ENCODE measurements at places on chromosomes 13 and 19. TPM values are rescaled to one million over a fixed set of nuclear protein-coding genes. Genes with fewer than 3 reads are reported as not detected.

PCDH9 gene
- 0.27 TPM for total RNA-seq

PRX gene
- total RNA-seq: 0.99 TPM

GRCh38 chr13:46728777-46729176 lies 68.2 kb downstream of the ESD start:
- peaks cover 20% of the 10 kb centered on the region for H3K4me1 ChIP-seq
- H3K27me3 ChIP-seq: no peaks in the 10 kb centered on the region
- H3K4me3 ChIP-seq: no peak overlapping the region
- no peak for DNase-seq
- H3K27ac ChIP-seq: no peak overlapping the region

GRCh38 chr19:36149673-36150406 lies 2.4 kb downstream of the COX7A1 start:
- no peaks in the 10 kb centered on the region for H3K27me3 ChIP-seq
- no peaks in the 10 kb centered on the region for H3K4me1 ChIP-seq
- H3K27ac ChIP-seq: no peak overlapping the region
- no peak overlapping the region for H3K4me3 ChIP-seq
- H3K36me3 ChIP-seq: peaks cover 39% of the 10 kb centered on the region

DNA sequence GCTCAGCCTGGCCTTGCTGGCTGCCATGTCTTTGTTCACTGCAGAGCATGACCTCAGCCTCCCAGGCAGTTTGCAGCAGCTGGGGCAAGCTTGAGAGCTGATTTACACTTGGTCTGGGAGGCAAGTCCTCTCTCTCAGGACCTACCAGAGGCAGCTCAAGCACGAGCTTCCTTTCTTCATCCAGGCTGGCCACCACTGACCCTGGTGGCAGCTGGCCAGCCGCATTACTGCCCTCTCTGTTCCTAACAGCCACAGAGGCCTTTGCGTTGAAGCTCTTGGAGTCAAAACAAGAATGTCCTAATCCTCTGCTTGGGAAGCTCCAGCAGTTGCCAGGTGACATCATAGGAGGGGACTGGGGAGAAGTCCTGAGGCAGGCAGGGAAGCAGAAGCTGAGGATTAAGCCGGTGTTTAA lies 85.7 kb downstream of the NUFIP1 start:
- H3K27ac ChIP-seq: no peak overlapping the region
- no peaks in the 10 kb centered on the region for H3K4me1 ChIP-seq
- peaks cover 5% of the 10 kb centered on the region for H3K27me3 ChIP-seq
- no peak for DNase-seq

- peaks cover 3% of the 10 kb centered on the region for H3K36me3 ChIP-seq
- no peak overlapping the region for H3K4me3 ChIP-seq
- H3K27me3 ChIP-seq: peaks cover 3% of the 10 kb centered on the region
- H3K27ac ChIP-seq: no peak overlapping the region
These were observed 207.9 kb downstream of the KLF5 start for GRCh38 chr13:73266640-73267180.

DNA sequence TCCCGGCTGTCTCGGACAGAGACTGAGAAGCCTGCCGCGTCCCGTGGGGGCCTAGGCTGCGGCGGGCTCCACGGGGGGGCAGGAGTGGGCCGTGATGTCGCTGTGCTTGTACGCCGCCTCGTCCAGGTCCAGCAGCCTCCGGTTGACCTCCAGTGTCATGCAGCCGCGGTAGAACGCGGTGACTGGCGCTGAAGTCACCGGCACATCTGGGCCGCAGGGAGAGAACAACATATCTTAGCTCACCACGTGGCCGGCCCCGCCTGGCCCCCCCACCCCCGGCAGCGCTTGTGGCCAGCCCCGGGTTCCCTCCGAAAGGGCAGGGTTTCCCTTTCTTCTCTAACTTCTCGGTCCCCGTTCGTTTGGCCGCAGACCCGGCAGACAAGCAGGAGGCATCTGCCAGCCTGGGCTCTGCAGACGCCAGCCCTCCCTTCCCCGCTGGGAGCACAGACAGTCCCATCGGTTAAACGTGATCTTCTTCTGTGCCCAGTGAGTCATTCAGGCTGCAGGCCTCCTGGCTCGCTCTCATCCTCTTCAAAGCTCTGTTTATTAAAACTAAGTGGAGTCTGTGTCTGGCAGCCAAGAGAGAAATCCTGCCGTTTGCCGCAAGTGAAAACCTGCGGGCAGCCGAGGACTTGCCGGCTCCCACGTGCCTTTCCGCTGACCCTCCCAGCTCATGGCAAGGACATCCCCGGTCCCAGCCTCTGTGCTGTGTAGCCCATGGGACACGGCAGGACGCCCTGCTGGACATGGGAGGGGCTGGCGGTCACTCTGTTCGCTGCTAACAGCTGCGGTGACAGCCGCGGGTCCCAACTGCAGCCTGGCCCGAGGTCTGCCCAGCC lies 42.8 kb downstream of the GAS6 start:
- no peak overlapping the region for H3K27ac ChIP-seq
- H3K4me3 ChIP-seq: no peak overlapping the region
- no peak for DNase-seq
- H3K27me3 ChIP-seq: no peaks in the 10 kb centered on the region

- H3K36me3 ChIP-seq: peaks cover 8% of the 10 kb centered on the region
- DNase-seq: no peak
- no peaks in the 10 kb centered on the region for H3K4me1 ChIP-seq
- no peak overlapping the region for H3K27ac ChIP-seq
These were observed 42.4 kb downstream of the ZNF136 start for GRCh38 chr19:12205296-12205695.

GRCh38 chr19:44626048-44626624 lies 12.8 kb downstream of the IGSF23 start:
- DNase-seq: no peak
- H3K4me1 ChIP-seq: no peaks in the 10 kb centered on the region
- no peaks in the 10 kb centered on the region for H3K36me3 ChIP-seq
- H3K27ac ChIP-seq: no peak overlapping the region
- no peaks in the 10 kb centered on the region for H3K27me3 ChIP-seq

GRCh38 chr19:48194041-48194843 lies 23.8 kb downstream of the ZSWIM9 start:
- H3K4me3 ChIP-seq: no peak overlapping the region
- H3K4me1 ChIP-seq: no peaks in the 10 kb centered on the region

GRCh38 chr13:97274829-97275649 lies 52.9 kb downstream of the MBNL2 start:
- peaks cover 17% of the 10 kb centered on the region for H3K36me3 ChIP-seq
- no peak for DNase-seq
- H3K27ac ChIP-seq: no peak overlapping the region
- no peak overlapping the region for H3K4me3 ChIP-seq
- H3K27me3 ChIP-seq: no peaks in the 10 kb centered on the region

- H3K4me1 ChIP-seq: no peaks in the 10 kb centered on the region
- H3K27ac ChIP-seq: no peak within 1 kb of the TSS
- no peak for DNase-seq
- H3K27me3 ChIP-seq: peaks cover 36% of the 10 kb centered on the region
- no peaks in the 10 kb centered on the region for H3K36me3 ChIP-seq
These were observed at the start of gene PNMA8A for GRCh38 chr19:46471116-46471733. Gene PNMA8A (minus strand): TSS chr19:46471563. CDS start chr19:46471035, 528 bp downstream.

GRCh38 chr13:31431722-31432137 lies 232.0 kb downstream of the B3GLCT start:
- DNase-seq: peak; percentile 16
- no peak overlapping the region for H3K4me3 ChIP-seq
- H3K36me3 ChIP-seq: no peaks in the 10 kb centered on the region
- H3K27ac ChIP-seq: no peak overlapping the region
- no peaks in the 10 kb centered on the region for H3K4me1 ChIP-seq

DNA sequence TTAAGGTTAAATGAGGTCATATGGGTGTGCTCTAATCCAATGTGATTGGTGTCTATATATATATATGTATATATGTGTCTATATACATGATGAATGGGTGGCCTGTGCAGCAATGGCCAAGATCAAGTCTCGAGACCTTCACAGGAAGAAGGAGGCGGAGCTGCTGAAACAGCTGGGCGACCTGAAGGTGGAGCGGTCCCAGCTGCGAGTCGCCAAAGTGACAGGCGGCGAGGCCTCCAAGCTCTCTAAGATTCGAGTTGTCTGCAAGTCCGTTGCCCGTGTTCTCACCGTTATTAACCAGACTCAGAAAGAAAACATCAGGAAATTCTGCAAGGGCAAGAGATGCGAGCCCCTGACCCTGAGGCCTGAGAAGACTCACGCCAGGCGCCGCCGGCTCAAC lies 109.8 kb downstream of the EFNB2 start:
- H3K4me3 ChIP-seq: no peak overlapping the region
- H3K27ac ChIP-seq: no peak overlapping the region
- DNase-seq: no peak
- H3K27me3 ChIP-seq: peaks cover 2% of the 10 kb centered on the region
- H3K36me3 ChIP-seq: no peaks in the 10 kb centered on the region

DNA sequence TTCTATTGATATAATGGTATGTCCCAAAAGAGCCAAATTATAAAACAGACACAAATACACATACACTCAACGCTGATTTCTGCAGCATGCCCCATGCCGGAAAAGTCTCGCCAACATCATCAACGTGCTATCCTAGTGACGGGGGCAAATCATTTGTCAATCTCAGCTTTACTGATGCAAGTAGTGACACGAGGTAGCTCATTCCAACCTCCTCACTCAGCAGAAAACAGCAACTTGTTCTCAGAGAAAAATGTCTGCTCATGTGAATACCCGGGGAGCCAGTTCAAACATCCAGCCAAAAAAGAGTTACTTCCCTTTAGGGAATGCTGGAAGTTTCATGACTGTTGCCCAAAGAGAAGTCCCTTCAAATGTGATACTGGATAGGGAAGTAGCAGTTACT lies 46.3 kb downstream of the SOX21 start:
- H3K4me1 ChIP-seq: peaks cover 51% of the 10 kb centered on the region
- peaks cover 12% of the 10 kb centered on the region for H3K36me3 ChIP-seq
- H3K27me3 ChIP-seq: peaks cover 8% of the 10 kb centered on the region
- DNase-seq: no peak
- H3K4me3 ChIP-seq: peak overlapping the region; percentile 2

- H3K4me1 ChIP-seq: peaks cover 27% of the 10 kb centered on the region
- peaks cover 16% of the 10 kb centered on the region for H3K27me3 ChIP-seq
- no peak overlapping the region for H3K27ac ChIP-seq
- H3K36me3 ChIP-seq: peaks cover 9% of the 10 kb centered on the region
These were observed 6.0 kb downstream of the KCNC3 start for GRCh38 chr19:50322931-50323781.

DNA sequence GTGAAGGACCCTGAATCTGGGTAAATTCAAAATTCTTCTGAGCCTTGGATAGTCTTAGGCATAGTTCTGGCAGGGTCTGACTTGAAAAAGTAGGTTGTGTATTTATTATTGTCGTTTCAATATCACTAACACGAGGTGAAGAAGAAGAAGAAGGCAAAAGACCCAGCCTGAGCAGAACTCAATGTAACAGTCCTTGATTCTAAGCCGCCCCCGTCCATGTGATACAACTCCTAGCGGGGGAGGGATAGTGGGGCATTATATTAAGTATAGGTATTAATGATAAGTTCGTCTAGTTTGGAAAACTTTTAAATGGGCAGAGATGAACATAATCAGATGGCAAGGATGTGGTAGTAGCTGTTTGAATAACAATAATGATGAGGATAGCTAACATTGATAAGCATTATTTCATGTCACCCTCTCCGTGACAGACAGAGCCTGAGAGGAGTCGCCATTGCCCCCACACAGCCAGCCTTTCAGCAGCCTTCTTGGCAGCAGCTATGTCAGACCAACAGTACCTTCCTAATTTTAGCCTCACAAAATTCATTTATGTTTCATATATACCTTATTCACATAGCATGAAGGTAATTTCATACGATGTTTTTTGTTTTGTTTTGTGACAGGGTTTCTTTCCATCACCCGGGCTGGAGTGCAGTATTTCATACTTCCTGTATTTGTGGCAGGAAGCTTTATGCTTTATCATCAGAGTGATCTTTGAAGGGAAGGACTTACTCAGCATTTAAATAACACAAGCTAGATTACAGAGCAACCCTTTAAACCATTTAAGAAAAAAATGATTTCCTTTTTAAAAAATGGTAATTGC lies 64.4 kb upstream of the NPAS1 start:
- H3K4me1 ChIP-seq: peaks cover 79% of the 10 kb centered on the region
- peak; percentile 43 for DNase-seq
- H3K27me3 ChIP-seq: no peaks in the 10 kb centered on the region
- peaks cover 16% of the 10 kb centered on the region for H3K36me3 ChIP-seq

Measured in activated T-helper 1 cell treated with anti-CD3 and anti-CD28 coated beads, Interleukin-12 subunit alpha, Interleukin-12 subunit beta, Interleukin-2, Interleukin-4 antibody, amounts not matched to agents 30 ng/mL and 10 ng/mL and 1 ng/mL, durations not matched to agents 14 hours and 24 hours and 36 hours (primary cell).